ENCODE measurements at places on chromosomes 2 and 18.

GRCh38 chr2:207107131-207107530 lies 58.6 kb downstream of the KLF7 start:
- DNase-seq = no peak

GRCh38 chr2:47843407-47843806 lies 60.5 kb downstream of the MSH6 start:
- DNase-seq = no peak

- DNase-seq = no peak
Measured at GRCh38 chr2:217784996-217785543, 217.7 kb downstream of the TNS1 start.

DNA sequence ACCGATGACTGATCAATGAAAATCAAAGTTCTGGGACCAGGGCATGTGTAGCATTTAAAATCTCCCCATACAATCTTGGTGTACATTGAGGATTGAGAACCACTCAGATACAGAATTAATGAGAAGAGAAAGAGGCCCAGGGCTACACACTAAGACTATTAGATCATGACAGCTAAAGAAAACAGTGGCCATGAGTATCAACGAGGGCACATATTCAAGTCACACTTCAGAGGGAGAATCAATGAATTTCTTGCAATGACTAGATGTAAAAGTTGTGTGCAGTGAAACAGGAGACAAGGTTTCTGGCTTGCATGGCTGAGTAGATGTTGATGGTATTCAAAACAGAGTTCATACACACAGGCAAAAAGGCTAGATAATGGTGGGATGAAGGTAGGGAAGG lies 29.1 kb downstream of the METTL8 start:
- no peak for DNase-seq

- DNase-seq = no peak
Measured at GRCh38 chr2:172673056-172673683, 62.5 kb upstream of the RAPGEF4 start.

All from kidney (tissue), 22 donors.